ENCODE measurements at places on chromosomes 2 and 18.
A peak's percentile ranks its signal among the peaks of the same experiment; 100 is the strongest.

DNA sequence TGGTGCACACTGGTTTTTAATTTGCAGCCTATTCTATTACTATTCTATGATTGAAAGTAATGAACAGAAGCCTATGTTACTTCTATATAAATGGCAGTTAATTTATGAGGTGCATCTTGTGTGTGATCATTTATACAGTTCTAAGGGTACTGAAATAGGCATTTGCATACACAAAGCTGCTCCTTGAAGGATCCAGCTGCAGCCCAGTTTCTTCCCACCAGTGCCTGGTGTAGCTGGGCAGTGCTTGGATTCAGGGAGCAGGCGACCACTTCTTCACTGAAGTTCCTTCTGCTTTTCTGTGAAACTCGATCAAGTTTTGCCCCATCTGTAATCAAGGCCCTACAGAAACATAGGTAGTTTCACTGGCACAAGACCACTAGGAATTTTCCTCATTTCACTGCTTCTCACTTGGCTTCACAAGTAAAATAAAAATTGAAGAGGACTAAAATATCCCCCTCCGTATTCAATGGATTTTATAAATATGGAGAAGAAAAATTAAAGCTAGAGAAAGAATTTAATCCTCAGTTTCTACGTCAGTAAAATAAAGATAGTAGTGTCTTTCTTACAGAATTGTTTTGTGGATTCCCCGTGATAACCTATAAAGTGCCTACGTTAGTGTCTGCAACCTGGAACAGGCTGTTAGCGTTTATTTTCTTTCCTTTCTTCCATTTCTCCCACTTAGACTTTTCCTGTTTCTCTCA, 1.7 kb upstream of the LPIN2 start:
- DNase-seq, result no peak

DNA sequence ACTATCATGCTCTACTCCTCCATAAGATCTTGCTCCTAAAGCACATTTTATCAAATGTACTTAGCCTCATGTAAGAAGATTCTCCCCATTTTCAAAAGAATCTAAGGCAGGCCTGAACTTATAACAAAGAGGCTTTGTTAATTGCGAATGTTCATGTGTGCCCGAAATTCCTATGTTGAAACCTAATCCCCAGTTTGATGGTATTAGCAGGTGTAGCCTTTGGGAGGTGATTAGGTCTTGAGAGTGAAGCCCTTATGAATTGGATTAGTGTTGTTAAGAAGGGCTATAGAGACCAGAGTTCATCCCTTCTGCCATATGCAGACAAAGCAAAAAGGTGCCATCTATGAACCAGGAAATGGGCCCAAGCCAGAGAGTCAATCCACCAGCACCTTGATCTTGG, 234.5 kb downstream of the PAX3 start:
- DNase-seq, result no peak

DNA sequence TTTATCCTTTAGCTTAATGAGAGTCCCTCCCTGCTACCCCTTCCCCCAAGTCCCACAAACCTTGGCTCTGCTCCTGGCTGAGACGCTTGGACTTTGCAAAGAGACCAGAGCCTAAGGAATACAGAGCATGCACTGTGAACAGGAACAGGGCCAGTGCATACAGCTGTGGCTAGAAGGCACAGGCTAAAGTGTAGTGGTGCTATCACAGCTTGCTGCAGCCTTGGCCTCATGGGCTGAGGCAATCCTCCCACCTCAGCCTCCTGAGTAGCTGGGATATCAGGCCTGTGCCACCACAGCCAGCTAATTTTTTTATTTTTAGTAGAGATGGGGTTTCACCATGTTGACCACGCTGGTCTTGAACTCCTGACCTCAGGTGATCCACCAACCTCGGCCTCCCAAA, 39.5 kb upstream of the ASXL2 start:
- no peak for DNase-seq

- no peak for DNase-seq
Observed at GRCh38 chr2:234395891-234396420, 100.9 kb downstream of the ARL4C start.

- DNase-seq, result no peak
Observed at GRCh38 chr2:224573724-224574123, 11.4 kb downstream of the CUL3 start.

- DNase-seq, result no peak
Observed at GRCh38 chr2:66675591-66675990, 240.7 kb downstream of the MEIS1 start.

DNA sequence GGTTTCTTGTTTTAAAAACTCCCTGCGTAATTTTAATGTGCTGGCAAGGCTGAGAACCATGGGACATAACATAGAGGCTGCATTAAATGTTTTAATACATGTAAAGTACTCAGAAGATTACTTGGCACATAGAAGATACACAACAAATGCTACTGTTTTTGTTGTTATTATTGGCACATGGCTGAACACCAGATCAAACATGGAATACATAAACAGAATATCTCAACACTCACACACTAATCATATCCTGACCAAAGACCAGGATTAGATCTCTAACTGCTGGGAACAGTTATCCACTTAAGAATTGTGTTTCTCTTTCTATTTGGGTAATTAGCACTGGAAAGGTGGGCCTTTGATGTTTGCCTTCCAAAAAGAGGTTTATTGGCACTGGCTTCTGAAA, 69.3 kb downstream of the KCNE4 start:
- DNase-seq, result no peak

DNA sequence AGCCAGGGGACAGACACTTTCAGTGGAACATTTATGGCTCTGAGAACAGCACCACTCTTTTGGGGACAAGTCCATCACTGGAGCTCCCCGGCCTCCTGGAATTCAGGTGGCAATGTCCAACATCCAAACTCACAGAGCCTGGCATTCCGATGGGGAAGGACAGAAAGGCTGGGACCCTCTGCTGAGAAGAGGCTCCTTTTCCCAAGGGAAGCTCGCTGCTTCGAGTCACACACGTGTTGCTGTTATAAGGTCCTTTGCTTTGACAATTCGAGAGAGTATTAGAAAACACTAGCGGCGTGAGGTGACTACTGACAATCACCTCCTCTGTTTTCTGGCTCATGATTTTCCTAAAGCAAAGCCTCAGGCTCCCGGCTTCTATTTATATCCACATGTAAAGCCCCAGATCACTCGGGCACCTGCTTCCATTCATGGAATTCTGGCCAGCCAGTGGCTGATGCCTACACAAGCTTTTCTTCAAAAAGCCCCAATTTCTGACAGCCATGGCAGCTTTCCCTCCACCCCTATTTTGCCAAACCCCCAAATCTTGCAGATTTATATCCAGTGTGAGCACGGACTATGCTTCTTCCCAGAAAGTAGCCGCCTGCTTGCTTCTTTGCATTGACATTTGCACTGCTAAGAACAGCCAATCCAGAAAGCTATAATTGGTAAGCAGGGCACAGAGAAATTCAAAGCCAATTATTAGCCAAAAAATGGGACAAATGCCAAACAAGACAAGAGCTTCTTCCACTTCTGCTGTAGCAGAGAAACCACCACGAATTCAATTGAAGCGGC, 67.3 kb downstream of the NDUFA10 start:
- no peak for DNase-seq

DNA sequence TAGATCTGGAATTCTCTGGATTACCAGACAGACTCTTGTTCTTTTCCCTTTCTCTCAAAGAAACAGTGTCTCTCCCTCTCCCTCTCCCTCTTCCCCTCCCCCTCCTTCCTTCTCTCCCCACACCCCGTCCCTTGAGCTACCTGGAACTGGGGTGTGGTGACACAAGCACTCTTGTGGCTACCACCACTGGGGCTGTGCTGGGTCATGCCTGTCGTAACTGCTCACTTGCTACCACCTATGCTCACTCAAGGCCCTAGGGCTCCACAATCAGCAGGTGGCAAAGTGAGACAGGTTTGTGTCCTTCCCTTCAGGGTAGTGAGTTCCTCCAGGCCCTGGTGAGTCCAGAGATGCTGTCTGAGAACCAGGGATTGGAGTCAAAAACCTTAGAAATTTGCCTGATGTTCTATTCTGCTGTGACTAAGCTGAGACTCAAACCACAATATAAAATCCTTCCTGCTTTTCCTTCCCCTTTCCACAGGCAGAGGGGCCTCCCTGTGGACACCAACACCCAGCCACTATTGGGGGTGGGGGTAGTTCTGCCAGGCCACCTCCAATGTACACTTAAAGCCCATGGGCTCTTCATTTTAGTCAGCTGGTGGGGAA, 70.8 kb downstream of the OXER1 start:
- no peak for DNase-seq

DNA sequence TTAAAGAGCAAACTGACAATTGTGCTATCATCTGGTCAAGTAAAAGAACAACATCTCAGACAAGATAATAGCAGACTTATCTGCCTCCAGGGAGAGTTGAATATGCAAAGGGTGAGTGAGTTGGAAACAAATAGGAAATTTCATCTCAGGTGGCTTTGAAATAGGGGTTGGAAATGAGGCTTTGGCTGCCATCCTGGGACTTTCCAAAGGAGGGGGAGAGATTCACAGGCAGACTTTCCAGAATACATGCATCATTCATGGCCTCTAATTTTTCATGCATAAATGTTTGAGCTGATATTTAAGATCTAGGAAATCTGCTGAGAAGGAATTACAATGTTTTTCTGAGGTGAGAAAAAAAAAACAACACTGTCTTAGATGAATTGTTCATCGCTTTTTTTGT, 300.5 kb downstream of the ALK start:
- DNase-seq, result no peak

GRCh38 chr18:61628085-61628484, 264.7 kb downstream of the RNF152 start:
- no peak for DNase-seq

- DNase-seq, result no peak
Observed at GRCh38 chr2:19332503-19332902, 25.9 kb downstream of the OSR1 start.

GRCh38 chr2:107374249-107374648, 452.4 kb upstream of the RGPD4 start:
- DNase-seq, result no peak

DNA sequence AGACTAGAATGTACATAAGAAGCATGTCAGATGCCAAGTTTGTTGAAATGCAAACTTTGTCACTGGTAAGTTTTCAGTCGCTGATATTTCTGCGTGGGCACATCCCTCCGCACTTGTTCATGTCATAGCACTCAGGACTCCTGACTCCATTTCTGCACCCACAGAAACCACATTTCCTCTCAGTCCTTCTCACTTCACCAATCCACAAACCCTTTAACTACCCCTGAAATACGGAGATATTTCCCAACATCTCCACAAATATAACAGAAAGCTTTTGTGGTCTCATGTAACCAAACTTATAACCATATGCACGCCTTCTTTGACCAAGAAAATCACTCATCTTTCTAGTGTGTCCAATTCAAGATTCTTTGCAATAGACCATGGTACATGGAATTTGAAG, 276.9 kb upstream of the ERBB4 start:
- peak; percentile 80 for DNase-seq

DNA sequence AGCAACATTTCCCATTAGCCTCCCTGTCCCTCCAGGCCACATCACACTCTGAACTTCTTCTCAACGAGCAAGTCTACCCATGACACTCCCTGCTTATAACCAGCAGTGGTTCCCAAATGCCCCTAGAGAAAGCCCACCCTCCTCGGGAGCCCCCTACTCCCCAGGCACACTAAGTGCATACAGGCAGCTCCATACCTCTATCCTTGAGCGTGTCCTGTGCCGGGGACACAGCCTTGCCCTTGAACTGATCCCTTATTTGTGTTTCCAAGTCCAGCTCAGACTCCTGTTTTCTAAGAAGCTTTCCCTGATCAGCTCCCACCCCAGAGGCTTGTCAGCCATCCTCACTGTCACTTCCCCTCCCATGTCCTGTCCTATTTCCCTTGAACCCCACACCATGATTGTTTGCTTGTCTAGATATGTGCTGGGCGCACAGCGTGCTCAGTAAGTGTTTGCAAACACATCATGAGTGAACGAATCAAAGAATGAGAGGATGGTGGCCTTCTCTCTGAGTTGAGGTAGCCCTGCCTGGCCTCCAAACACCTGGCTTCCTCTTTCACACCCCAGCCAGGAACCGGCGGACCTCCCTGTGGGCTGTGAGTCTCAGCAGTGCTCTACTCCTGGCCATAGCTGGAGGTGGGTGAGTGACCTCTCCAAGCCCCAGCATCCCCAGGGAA, 2.1 kb downstream of the TEX51 start:
- DNase-seq, result no peak

- no peak for DNase-seq
Observed at GRCh38 chr18:9001209-9001608, 101.3 kb upstream of the NDUFV2 start.

DNA sequence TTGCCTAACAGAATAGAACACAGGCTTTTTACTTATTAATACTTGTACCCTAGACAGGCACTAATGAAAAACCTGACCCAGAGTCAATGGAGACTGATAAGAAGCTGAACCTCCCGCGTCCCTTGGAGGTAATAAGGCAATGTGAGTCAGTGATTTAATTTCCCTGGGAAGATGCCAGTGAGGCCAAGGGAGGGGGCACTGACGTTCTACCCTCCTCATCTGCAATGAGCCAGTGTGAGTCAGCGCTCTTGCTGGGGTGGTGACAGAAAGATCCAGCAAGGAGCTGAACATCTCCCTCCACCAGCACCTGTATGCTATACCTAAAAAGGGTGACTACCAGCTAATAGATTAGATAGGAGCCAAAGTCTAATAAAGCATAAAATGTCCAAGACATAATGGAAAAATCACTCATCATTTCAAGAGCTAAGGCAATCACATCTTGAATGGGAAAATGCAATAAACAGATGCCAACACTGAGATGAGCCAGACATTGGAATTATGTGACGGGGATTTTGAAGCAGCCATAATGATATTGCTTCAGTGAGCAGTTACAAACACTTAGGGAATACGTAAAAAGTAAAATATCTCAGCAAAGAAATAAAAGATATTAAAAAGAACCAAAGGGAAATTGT, 116.9 kb downstream of the TPGS2 start:
- DNase-seq, result no peak

GRCh38 chr2:164692114-164692513, 70.8 kb upstream of the GRB14 start:
- no peak for DNase-seq

DNA sequence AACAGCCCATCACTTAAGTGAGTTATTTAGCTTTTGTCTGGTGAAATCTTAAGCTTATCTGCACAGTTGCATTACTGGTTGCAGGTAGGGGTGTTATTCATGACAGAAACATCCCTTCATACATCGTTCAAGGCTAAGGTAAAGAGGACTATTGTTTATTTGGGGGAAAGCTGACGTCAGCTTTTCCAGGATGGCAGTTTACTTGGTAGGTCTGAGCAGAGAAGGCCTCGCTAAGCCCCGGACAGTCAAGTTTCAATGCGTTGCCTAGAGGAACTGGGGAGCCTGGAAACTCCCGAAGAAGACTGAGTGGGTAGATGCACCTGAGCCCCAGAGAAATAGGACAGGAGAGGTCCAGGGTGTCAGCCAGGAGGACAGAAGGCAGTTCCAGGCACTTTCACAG, 2.2 kb downstream of the RNU4ATAC start:
- DNase-seq, result no peak

Data from immature natural killer cell (primary cell).